Inflammatory macrophage (primary cell): ENCODE measurements at places on chromosomes 3 and 15.

DNA sequence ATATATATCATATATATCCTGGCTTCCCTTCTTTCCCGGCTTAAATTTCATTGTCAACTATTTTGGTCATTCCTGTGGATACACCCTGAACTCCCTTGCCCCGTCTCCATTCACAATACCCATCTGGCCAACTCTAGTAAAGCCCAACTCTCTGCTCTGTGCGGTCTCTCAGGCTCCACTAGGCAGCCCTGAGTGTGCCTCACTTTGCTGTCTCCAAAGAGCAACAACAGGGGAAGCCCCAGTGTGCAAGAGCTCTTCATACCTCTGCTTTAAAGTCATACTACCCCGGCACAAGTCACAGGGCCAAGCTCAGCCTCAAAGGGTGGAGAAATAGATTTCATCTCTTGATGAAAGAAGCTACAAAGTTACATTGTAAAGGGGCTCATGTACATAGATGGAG lies 18.9 kb upstream of the FEM1B start:
- peak; percentile 53 for DNase-seq

DNA sequence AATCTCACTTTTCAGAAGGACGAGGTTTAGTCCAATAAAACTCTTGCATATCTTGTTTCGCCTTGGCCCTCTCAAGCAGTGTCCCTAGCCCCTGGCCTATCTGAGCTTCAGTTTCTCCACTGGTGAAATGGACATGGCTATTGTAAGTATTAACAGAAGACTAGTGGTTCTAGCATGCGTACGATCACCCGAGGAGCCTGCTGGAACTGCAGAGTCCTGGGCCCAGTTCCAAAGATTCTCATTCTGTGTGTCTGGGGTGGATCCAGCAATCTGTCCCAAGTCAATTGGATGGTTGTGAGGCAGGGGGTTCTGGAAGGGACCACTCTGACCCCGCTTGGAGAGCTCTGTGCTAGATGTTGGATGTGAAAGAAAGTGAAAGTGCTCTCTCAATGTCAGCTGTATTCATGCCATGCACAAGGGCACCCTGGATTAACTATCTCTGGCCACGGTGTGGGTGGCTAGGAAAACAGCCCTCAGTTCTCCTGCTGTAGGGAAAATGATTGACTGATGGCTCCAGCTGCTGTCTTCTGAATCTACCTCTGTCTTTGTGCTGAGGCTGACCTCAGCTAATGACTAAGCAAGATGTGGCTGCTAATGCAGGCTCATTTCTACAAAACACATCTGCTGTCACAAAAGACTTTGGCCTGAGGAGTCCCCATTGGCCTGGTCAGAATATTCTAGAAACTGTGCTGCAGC lies 1.9 kb upstream of the PLA1A start:
- peak; percentile 20 for DNase-seq

DNA sequence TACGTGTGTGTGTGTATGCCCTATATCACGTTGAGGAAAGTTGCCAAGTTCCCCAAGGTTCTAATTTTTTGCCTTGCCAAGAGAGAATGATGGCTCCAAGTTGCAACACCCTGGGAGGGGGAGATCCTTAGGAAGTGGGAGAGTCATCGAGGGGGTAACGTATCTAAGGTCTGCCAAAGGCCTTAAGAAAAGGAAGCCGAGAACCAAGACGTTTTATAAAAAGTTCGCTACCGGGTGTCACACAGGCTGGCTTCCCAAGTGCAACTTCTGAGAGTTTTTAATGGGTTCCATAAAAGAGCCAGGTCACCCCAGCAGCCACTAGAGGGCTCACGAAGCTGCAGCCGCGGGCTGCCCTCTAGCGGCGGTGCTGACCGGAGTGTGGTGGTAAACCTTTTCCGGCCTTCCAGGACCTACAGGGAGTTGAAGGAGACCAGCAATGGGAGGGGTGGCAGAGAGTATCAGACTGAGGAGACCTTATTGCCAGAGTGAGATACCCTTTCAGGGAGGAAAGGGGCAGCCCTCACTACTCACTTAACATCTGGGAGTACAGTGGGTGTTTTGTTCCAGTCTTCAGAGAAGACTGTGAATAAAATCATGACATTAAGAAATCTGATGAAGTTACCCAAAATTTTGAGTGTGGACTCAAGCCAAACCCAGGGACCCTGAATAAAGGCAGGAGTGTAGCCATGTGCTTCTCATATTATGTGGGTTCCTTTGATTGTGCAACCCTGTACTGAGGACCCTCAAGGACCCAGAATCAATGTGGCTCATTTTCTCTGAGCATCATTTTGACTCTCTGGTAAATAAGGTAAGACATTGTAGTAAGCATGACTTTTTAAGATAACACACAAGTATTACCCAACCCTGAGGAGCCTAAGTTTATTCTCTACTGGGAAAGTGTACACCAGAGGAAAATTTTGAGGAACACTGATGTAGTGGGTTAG lies 2.5 kb upstream of the RFX7 start:
- peak; percentile 94 for DNase-seq

DNA sequence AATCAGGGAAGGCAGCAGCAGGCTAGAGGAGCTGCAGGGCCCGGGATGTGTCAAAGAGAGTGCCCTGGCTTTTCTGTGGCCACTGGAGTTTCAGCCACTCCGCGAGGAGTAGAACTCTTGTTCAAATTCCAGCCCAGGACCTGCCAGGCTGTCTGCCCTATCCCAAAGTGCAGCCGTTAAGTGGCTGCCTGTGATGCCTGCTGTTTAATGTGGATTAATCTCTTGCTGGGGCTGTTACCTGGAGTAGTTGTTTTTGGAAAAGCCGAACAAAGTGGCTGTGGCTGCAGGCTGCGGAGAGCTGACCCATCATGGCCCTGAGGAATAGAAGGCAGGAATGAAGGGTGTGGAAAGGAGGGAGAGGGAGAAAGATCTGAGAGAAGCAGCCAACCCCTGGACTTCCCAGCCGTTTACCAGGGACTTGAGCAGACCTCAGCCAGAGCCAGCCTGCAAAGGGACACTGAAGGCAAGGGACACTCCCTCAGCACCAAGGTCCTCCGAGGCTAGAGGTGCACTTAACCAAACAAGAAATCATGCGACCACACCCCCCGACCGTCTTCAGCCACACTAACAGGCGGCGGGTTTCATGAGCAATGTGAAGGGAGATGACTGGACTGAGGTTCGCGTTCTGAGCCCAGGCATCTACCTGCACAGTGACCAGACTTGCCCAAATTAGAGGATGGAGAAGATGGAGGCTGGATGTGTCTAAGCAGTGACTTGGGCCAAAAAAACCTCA lies 4.7 kb downstream of the CDAN1 start:
- DNase-seq: no peak

DNA sequence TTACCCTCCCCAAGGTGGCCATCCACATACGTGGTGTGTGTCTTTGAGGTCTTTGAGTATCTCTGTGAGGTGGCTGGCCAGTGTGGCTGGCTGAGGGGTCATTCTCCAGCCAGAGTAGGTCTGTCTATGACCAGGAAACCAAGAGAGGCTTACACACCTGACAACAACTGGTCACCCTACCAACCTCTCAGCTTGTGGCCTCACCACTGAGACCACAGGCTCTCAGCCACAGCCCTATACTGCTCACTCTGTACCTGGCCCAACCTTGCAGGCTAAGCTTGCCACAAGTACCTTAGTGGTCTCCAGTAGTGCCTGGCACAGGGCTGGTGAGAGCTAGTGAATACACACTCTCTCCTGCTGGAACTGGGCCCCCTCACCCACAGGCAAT lies 5.1 kb downstream of the HEMK1 start:
- no peak for DNase-seq

- no peak for DNase-seq
Measured at GRCh38 chr3:112364291-112364690, 31.3 kb downstream of the CD200 start.

DNA sequence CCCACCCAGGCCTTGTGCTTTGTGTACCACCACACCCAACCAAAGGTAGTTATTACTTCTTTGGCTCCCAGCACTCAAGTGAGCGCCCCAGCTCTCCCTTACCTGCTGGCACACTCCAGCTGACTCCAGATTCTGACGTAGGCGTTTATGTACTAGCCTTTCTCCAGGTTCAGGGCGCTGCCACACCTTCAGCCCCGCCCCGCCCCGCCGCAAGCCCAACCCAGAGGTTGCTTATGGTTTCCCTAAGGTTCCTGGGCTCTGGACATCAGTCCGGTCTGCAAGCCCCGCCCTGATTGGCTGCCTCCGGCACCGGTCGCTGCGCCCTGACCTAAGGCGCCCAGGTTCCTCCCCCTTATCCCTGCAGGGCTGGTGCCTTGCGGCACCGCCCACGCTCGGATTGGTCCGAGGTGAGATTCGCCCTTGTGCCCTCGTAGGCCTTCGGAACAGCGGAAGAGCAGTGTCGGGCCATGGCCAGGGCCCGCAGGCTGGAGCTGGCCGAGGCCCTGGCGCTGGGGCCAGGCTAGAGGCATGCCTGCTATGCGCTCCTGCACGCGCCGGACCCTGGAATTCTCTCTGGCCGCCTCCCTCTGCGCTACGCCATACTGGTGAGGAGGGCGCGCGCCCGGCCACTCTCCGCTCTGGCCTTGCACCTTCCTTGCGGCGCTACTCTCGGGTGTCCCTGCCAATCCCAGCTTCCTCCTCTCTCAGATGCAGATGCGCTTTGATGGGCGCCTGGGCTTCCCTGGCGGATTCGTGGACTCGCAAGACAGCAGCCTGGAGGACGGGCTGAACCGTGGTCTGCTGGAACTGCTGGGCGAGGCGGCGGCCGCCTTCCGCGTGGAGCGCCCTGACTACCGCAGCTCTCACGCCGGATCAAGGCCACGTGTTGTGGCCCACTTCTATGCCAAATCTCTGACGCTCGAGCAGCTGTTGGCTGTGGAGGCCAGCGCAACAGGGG lies 19.8 kb upstream of the NUDT16 start:
- DNase-seq: peak; percentile 95

DNA sequence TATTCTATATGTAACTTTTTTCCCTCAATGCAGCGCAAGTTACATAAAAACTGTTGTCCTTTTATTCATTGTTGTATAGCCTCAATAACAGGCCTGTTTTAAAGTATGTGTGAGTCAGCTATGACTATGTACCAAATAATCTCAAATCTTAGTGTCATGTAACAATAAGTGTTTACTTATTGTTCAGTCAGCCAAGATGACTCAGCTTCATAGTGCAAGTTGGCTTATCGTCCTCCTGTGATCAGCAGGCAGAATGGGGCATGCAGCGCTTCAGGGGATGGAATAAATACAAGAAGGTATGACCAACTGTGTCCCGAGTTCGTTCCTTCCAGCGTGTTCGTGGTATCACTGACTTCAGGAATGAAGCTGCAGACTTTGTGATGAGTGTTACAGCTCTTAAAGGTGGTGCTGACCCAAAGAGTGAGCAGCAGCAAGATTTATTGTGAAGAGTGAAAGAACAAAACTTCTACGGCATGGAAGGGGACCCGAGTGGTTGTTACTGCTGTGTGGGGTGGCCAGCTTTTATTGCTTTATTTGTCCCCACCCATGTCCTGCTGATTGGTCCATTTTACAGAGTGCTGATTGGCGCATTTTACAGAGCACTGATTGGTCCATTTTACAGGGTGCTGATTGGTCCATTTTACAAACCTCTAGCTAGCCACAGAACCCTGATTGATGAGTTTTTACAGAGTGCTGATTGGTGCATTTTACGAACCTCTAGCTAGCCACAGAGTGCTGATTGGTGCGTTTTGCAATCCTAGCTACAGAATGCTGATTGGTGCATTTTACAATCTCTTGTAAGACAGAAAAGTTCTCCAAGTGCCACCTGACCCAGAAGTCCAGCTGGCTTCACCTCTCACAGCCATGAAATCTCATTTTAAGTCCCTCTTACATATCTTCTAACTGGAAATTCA lies 1016.0 kb downstream of the MCTP2 start:
- no peak for DNase-seq
